ENCODE measurements at places on chromosomes 5 and 9.

- DNase-seq = no peak
Observed at GRCh38 chr5:3023656-3024055, 272.2 kb upstream of the IRX2 start.

DNA sequence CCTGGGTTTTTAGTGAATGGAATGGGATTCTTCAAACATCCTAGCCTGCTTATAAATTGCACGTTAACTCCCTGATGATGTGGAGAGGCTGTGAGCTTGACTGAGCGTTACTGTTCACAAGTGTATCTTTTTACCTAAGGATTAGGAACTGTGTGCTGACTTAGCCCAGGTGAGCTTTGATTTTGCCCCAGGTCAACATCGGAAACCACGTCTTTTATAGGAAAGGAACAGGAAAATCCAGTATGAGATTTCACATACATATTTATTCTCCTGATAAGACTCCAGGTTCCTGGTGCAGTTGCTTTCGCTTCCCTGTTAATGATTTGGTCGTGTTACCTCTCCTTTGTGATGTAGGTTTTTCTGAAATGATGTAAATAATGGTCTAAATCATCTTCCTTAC is 103.2 kb upstream of the BASP1 start:
- no peak for DNase-seq

DNA sequence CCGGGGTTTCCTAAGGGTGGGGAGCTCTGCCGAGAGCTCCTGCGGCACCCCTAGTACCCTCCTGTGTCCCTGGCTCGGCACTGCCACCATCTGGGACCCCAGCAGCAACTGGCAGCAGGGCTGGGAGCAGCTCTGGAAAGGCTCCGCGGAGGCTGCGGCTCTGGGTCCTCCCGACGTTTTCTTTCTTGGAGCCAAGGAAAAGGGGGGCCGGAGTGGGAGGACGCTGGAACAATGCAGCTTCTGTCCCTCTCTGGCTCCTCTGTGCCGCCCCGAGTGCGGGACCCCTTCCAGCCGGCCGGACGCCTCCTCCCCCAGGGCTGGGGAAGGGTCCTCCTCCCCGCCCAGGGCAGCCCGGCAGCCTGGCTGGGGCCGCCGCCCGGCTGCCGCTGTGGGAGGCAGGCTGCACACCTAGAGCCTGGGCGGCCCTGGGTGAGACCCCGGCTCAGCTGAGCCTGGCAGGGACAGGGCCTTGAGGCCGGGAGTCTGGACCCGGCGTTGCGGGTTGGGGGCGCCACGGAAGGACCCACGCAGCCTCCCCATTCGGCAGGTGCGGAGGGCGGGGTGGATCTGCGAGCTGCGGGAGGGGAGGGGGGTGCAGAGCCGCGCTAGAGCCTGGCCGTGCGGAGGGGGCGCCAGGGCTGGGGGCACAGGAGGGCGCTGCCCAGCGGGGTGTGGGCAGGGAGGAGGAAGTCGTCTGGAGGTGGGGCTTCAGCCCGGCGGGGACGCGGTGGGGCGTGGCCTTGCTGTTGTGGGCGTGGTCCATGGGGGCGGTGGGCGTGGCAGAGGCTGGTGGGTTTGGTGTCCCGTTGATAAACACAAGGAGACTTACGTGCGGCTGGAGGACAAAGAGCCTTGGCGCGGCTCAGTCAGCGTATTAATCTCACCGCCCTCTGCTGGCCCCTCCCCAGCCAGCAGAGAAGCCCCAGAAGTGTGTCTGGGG is 15.1 kb downstream of the GPSM1 start:
- peak; percentile 69 for DNase-seq

GRCh38 chr5:142748132-142748531 is 22.0 kb upstream of the ARHGAP26 start:
- peak; percentile 26 for DNase-seq

DNA sequence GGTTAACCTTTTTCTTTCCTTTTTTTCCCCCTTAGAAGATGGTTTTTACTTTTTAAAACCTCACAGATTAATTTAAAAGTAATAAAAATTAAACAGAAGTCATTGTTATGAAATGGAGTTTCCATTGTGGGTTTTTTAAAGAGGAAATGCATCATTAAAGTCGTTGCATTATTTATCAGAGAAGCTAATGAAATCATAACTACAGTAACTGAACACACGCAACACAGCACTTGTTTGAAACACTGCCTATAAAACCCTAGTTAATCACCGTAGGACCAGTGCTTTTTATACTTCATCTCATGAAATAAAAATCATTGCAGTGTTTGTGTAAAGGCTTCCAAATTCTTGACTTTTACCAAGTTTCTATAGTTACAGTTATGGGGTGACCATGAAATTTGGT is 82.4 kb upstream of the NTRK2 start:
- no peak for DNase-seq

DNA sequence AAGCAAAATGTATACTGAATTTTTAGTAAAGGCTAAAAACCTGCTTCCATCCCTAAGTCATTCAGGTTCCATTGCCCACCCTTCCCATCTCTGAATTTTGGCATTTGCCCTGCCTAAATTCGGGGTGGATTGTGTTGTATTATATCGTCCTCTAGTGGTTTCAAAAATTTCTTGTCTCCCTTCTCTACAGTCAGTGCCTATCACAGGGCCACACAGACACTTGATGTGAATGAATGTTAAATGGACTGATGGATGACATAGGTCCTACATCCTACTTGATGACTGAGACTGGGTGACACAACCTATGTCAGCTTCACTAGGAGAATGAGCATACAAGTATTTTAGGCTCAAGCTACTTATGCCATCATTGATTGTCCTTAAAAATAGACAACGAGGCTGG is 45.6 kb upstream of the SLC30A5 start:
- peak; percentile 15 for DNase-seq

GRCh38 chr5:68770551-68770950 is 323.3 kb upstream of the SLC30A5 start:
- no peak for DNase-seq

GRCh38 chr5:180591311-180591887 is at the start of gene SCGB3A1:
Gene SCGB3A1, minus strand, starts transcription at chr5:180591499. Its CDS starts 37 bp downstream, at chr5:180591462.
- no peak for DNase-seq

GRCh38 chr5:151520294-151520693 is 70.8 kb downstream of the FAT2 start:
- peak; percentile 4 for DNase-seq

- DNase-seq = no peak
Observed at GRCh38 chr9:125280945-125281344, 19.3 kb downstream of the GAPVD1 start.

- no peak for DNase-seq
Observed at GRCh38 chr5:172853355-172853975, 19.4 kb downstream of the ERGIC1 start.

DNA sequence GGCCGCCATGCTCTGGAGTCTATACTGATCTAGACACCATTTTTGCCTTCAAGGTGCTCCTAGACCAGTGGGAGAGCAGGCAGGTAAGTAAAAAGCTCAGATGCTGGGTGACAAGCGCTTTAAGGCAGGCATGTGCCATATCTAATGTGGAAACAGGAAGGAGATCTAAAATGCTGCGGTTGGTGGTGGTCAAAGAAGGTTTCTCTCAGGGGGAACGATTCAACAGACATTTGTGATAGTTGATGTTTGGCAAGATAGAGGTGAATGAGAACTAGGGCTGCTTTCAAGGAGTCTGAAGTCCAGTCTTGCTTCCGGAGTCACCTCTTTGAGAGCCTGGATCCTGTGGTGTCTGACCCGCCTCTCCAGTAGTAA is 146.2 kb upstream of the KLF4 start:
- DNase-seq = no peak

- DNase-seq = no peak
Observed at GRCh38 chr9:135416664-135417290, 62.8 kb upstream of the PPP1R26 start.

DNA sequence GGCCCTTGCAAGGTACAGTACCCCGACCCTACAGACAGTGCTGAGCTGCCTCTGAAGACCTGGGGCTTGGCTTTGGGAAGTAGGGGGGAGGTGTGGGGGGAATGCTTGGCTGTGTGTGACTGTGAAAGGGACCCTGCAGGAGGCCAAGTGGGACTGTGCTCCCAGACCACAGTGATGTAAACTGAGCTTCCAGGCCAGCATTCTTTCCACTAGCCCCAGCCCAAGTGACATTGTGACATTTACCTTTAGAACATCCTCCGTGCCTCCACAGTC is 31.2 kb downstream of the HMCN2 start:
- DNase-seq = no peak

DNA sequence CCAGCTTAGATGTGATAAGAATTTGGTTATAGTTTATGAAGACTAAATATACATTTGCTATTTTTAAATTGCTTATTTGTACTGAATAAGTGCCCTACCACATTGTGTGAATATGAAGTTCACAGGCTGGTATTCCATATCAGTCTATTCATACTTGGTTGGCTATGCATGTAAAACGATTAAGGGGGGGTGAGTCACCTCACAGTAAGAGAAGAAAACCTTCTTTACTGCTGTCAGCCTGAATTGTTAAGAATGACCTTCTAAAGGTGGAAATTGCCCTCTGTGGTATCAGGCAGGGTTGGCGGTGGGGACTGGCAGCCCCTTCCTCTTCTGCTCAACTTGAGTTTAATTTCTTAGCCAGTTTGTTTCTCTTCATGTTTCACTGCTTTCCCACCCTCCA is 127.0 kb upstream of the RPS23 start:
- DNase-seq = peak; percentile 86

GRCh38 chr5:105907016-105907415 is 1763.7 kb downstream of the EFNA5 start:
- no peak for DNase-seq

GRCh38 chr5:37234288-37234687 is 14.9 kb downstream of the CPLANE1 start:
- DNase-seq = no peak

- DNase-seq = no peak
Observed at GRCh38 chr5:159833088-159833487, 83.2 kb upstream of the ADRA1B start.

GRCh38 chr9:30800421-30800820 is 1584.0 kb upstream of the ACO1 start:
- no peak for DNase-seq

- peak; percentile 30 for DNase-seq
Observed at GRCh38 chr5:108216890-108217289, 165.0 kb downstream of the FBXL17 start.

GRCh38 chr9:92247296-92247695 is 46.2 kb downstream of the IARS1 start:
- peak; percentile 27 for DNase-seq

DNA sequence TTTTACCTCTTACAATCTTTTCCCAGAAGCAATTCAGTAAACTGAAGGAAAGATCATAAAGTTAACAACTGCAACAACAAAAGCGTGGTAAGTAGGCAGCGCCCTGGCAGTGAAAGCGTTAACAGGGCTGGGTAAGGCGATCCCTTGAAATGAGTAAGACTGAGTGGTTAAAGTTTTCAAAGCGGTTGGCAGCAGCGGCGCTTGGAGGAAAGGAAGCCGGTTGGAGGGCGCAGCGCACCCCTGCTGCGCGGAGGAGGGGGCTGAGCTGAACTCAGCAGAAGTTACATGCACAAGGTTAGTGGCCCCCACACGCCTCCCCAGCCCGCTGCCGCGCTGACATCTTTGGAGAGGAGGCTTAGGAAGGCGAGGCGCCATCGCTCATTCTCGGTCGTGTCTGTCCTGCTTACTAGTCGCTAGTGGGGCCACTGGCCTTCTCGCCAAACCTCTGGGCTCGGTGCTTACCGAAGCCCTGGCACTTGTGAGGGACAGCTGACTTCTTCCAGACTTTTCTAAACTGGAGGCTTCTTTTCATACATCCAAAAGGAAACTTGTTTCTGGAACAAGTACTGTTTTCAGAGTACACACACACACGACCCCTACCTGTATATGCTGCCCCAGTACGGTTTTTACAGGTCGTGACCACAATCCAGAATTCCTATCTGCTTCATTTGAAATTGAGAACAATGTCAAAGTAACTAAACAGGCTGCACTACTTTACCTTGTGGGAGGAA is at the start of gene SH3RF2:
Gene SH3RF2 (plus strand): TSS at position 178 of the 731 bp plus-strand sequence. CDS start 1,351 bp downstream, outside the sequence.
- peak; percentile 82 for DNase-seq

GRCh38 chr9:98883276-98883675 is 60.4 kb upstream of the COL15A1 start:
- no peak for DNase-seq

GRCh38 chr9:37382161-37382981 is 40.1 kb upstream of the GRHPR start:
- no peak for DNase-seq

GRCh38 chr5:105924366-105924765 is 1746.4 kb downstream of the EFNA5 start:
- no peak for DNase-seq

GRCh38 chr5:112024769-112025168 is 267.8 kb upstream of the NREP start:
- DNase-seq = no peak

DNA sequence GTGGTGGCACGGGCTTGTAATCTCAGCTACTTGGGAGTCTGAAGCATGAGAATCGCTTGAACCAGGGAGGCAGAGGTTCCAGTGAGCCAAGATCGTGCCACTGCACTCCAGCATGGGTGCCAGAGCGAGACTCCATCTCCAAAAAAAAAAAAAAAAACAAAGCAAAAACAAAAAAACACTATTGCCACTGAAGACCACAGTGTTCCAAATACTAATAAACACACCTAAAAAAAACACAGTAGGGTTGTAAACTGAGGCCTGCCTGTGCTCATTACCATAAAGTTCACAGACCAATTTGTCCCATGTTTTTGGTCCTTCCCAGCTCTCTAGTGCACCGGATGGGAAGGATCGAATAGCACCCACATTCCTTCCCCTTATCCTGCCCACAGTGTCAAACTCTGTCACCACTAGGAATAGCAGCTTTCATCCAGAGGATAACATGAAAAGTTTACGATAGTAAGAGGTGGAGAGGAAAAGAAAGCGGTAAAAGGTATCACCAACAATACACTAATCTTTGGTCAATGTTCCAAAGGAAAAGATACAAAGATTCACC is 49.2 kb downstream of the MYO10 start:
- peak; percentile 31 for DNase-seq

DNA sequence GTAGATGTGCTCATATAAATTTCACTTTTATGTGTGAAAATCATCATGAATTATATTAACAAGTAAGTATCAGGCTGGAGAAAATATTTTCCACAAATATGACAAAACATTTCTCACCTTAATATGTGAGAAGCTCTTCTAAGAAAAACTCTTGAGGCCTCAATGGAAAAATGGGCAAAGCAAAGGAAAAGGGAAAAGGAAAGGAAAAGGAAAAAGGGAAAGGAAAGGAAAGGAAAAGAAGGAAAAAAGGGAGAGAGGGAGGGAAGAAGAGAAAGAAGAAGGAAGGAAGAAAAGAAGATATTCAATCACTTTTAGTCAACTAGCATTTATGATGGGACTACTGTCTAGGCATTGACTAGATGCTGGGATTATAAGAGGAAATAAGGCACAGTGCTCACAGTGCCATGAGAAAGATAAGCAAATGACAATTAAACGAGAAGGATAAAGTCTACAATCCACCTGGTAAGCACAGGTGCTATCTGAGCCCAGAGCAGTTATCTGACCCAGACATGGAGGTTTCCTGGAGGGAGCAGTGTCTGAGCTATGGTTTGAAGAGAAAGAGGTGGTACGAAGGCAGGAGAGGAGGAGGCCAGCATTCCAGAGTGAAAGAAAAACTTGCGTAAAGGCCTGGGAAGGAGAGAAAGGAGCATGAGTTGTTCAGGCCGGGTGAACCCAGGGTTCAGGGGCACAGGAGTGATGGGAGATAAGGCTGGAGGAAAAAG is 18.3 kb upstream of the ACSL6 start:
- no peak for DNase-seq

GRCh38 chr5:21806943-21807342 is 1046.2 kb downstream of the CDH12 start:
- peak; percentile 78 for DNase-seq

Data from RPMI7951 (cell line).